ENCODE measurements at places on chromosomes 3 and 15. TPM values are rescaled to one million over a fixed set of nuclear protein-coding genes. Genes with fewer than 3 reads are reported as not detected.

DNA sequence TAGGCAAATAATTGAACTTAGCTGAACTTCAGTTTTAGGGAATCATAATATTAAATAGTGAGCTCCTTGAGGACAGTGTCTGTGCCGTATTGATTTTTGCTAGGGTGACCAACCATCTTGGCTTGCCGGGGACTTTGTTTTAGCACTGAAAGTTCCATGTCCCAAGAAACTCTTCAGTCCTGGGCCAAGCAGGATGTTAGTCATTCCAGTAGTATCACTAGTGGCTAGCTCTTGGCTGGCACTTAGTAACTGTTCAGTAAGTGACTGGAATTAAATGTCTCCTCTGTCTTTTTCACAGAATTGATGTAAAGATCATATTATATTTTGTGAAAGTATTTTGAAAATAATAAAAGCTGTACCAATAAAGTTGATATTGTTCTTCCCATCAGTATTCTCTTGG, 42.3 kb downstream of the RSRC1 start:
- no peak for DNase-seq

The STARD9 gene
- total RNA-seq, result 0.91 TPM

- no peak for DNase-seq
Measured at GRCh38 chr3:125349055-125349454, 26.1 kb downstream of the ZNF148 start.

The MUC4 gene
- total RNA-seq, result 0.08 TPM

The BNC1 gene
- total RNA-seq, result 0.13 TPM

The KCTD6 gene
- total RNA-seq, result 5.2 TPM

The SKOR1 gene
- 0.13 TPM for total RNA-seq

DNA sequence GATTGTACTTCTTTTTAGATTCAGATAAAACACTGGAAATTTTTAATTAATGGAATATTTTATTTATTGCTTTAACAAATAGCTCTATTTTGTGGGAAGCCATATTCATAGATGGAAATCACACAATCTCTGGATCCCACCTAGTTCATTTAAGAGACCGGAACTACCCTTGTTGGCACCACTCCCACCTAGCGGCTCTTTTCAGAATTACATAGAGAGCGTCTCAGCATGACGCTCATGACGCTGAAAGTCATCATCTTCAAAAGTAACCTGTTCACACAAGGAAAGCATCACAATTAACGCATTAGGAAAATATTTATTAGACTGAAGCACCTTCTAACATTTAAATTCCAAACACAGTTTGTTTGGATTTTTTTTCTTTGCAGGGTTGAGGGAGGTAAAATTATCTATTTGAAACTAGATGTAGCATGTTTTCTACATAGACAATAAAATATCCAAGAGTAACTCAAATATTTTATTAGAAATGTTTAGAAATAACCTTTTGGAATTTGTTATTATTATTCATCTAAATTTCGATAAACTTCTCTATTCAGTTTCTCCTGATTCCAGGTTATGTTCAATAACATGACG, 214.9 kb upstream of the ARRDC4 start:
- no peak for DNase-seq

Measured in left lobe of liver (tissue), 2 donors.